ENCODE measurements at places on chromosomes 4 and X.

GRCh38 chr4:134337574-134337973 is 136.0 kb upstream of the PABPC4L start:
- DNase-seq = no peak

- no peak for DNase-seq
Measured at GRCh38 chr4:146959692-146960091, 14.0 kb upstream of the TTC29 start.

DNA sequence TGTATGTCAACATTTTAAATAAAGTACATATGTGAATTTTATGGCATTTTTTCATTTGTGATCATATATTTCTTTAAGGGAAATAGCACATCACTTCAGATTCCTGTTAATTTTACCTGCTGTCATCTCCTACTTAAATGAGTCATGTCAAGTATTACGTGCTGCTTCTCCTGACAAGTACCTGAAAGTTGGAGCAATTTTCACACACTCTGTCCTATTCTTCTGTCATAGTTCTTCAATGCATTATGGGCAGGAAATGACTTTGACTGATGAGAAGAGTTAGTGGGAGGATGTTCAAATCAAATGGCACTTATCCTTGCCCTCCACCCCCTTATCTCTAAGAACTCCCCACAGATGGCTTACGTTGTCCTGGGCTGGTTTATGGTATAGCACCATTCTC is 64.2 kb upstream of the SYTL5 start:
- DNase-seq = no peak

DNA sequence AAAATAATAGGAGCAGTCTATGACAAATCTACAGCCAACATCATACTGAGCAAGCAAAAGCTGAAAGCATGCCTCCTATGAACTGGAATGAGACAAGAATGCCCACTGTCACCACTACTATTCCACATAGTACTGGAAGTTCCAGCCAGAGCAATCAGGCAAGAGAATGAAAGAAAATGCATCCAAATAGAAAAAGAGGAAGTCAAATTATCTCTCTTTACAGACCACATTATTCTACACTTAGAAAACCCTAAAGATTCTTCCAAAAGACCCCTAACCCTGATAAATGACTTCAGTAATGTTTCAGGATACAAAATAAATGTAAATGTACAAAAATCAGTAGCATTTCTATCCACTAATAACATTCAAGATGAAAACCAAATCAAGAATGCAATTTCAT is 249.0 kb downstream of the STK32B start:
- no peak for DNase-seq

DNA sequence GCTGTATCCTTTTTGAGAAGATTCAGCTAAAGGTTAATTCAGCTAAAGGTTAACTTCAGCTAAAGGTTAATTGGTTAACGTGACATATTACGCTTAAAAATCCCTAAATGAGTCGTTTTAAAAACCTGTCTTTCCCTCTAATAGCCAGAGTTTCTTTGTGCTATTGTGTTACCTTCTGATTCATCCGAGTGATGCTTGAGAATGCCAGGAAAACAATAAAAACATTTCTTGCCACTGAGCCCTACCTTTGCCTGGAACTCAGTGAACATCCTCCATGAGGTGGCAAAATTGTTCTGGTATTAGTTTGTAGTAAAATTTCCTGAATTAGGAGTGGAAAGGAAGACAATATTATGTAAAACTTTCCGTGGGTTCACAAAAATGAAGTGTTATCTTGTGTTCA is 13.7 kb upstream of the TMPRSS11E start:
- no peak for DNase-seq

DNA sequence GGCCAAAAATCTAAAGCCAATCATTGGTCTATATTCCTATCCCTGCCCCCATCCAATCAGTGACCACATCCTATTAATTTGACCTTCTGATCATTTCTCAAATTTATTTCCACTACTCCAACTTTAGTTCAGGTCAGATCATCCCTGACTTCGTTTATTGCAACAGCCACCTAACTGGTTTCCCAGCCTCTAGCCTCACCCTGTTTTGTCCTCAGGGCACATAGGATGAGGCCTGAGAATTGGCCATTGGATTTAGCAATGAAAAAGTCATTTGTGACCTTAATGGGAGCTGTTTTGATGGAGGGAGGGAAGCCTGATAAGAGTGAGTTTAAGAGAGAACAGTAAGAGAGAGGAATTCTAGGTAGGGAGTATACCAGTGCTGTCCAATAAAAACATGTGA is 155.0 kb downstream of the AMMECR1 start:
- DNase-seq = no peak

GRCh38 chr4:164293203-164293602 is 460.7 kb upstream of the SMIM31 start:
- DNase-seq = no peak

GRCh38 chr4:109469915-109470314 is 36.3 kb downstream of the SEC24B start:
- DNase-seq = no peak

GRCh38 chrX:132119283-132119682 is 8.5 kb downstream of the FRMD7 start:
- DNase-seq = no peak

GRCh38 chrX:33415459-33415858 is 204.1 kb upstream of the DMD start:
- no peak for DNase-seq

GRCh38 chr4:178553201-178553600 is 1111.0 kb upstream of the AGA start:
- no peak for DNase-seq

DNA sequence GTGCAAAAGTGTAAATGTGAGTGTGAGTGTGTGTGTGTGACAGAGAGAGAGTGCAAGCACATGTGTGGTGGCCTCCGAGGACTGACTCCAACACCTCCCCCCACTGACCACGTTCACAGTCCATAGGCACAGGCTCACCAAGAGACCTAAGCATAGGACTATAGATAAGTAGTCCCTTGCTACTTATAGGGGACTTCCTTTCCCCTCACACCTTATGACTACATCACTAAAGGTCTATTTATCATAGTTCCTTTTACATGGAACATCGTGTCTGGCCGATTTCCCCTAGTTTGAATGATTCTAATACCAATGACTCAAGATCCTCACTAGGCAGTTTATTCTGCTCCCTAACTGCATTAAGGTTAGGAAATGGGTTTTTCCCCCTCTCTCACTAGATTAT is 17.8 kb downstream of the FRMPD3 start:
- DNase-seq = no peak

DNA sequence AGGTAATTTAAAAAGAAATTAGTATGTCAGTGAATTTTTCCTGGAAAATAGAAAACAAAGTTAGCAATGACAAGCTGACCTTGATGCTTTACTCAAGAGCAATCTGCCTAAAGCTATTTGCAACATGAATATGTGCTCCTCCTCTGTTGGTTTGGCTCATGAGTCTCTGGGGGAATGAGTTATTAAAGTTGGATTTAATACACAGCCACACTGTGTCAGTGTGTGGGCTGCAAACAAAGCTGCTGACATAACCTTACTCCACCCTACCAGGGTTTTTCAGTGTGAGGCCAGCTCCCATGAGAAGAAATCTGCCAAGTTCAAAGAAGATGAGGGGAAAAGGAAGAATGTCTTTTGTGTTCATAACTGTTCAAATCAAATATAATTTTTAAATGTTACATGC is 280.5 kb downstream of the TLL1 start:
- no peak for DNase-seq

GRCh38 chr4:6332042-6332668 is 62.5 kb downstream of the WFS1 start:
- DNase-seq = peak; percentile 50

GRCh38 chr4:100805538-100805937 is 287.7 kb upstream of the EMCN start:
- DNase-seq = no peak

DNA sequence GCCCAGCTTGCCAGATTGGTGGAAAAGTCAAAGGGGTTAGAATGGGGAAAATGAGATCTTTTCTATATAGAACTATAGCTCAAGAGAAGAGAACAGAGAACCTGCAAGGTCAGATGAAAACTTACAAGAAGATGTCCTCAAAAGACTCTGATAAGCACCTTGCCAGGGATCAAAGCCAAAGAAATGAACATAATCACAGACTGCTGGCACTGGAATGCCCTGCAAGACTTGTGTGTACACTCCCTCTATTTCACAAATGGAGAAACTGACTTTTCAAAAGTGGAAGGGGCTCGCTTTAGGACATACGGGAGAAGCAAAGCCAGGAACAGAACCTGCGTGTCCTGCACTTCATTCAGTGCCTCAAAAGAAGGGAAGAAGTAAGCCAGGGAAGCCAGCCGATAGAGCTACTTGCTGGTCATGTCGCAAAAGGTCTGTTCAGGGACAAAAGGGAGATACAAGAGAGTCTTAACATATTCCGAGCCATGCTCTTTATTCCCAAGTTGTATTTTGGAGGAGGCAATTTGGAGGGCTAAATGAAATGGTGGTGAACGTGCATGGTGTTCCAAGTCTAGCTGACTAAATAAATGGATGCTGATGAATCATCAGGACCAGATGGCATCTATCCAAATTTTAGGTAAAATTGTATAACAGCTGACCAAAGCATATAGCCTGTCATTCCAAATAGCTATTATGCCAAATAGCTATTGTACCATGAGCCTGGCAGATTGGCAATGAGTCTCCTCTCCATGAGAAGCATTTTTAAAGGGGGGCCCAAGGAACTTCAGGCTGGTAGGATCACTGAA is 175.6 kb upstream of the GPC4 start:
- no peak for DNase-seq

- DNase-seq = no peak
Measured at GRCh38 chrX:75327607-75328006, 53.7 kb downstream of the UPRT start.

DNA sequence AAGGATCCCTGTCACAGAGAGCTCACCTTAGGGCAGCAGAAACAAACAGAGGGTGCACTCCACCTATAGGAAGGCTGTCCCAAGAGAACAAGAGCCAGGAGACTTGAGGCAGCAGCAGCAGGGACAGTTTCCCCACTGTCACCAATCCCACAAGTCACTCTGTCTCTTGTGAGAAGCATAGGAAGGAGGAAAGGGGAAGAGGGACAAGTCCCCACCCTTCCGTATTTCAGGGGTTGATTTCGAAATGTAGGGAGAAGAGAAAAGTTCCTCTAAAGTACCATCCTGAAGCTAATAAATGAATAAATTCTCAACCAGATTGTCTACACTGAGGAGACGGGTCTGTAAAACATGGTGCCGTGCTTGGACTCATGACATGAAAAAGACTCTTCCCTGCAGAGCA is 9.5 kb upstream of the TLR8 start:
- no peak for DNase-seq

GRCh38 chr4:117010671-117011070 is 74.7 kb downstream of the TRAM1L1 start:
- DNase-seq = no peak

All from stimulated activated naive CD8-positive, alpha-beta T cell treated with anti-CD3 and anti-CD28 coated beads, Interleukin-15, Interleukin-2, amounts not matched to agents 100 U/mL and 50 U/mL, for 24 hours (primary cell).